ENCODE measurements at places on chromosomes 1 and 21.

DNA sequence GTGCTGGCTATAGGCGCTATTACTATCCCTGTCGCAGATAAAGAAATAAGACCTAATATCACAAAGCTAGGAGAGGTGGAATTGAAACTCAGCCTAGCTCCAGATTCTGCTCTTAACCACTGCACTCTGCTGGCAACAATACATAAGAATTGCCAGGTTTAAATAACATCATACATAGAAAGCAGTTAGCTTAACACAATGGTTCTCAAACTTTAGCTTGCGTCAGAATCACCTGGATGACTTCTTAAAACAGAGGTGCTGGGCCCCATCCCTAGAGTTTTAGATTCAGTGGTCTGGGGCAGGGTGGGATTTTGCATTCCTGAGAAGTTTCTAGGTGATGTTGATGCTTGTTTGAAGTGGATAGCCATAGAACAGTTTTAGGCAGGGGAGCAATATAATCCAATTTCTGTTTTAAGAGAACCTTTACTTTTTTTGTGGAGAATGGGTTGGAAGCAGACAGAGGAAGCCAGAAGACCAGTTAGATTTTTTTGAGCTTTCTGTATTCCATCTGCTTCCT, 1.1 kb upstream of the POMGNT1 start:
- DNase-seq = no peak

DNA sequence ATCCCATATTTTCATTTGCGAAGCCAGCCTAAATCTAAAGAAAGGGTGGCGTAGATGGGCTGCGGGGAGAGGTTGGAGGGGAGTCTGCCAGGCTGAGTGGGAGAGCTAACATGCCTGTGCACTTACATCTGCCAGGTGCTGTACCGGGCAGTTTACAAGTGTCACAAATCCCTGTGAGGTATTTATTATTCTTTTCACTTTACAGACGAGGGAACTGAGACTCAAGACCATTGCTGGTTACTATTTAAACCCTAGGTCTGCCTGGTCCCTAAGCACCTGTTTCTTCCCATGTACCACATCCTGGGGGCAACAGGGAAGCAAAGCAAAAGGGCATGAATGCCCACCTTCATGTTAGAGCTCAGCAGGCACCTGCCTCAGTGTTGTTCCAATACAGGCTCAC, 19.4 kb upstream of the EFNA1 start:
- DNase-seq = no peak

GRCh38 chr1:20446796-20447195, 39.2 kb downstream of the CAMK2N1 start:
- DNase-seq = no peak

DNA sequence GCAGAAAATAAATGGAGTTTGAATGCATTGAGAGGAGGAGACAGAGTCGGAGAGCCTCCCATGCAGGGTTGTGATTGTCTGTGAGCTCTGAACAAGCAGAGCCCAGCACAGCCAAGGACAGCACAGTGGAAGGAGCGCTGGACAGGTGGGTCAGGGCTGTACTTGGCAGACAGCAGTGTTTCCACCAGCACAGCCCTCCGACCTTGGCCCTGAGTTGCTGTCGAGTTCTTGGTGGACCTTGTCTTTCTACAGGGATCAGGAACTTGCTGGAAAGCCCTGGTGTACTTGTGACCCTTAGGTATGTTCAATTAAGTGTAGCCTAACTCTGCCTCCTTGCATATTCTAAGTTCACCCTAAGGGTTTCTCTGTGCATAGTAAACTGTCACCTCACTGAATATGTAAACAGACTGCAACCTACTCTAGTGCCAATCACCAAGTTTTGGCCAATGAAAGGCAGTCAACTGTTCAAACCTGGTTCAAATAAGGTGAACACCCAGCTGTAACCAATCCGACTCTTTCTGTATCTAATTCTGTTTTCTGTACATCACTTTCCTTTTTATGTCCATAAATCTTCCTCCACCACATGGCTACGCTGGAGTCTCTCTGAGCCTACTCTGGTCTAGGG, 86.6 kb upstream of the SLC25A33 start:
- DNase-seq = no peak

- DNase-seq = no peak
Observed at GRCh38 chr1:10186331-10187025, 23.9 kb upstream of the KIF1B start.

DNA sequence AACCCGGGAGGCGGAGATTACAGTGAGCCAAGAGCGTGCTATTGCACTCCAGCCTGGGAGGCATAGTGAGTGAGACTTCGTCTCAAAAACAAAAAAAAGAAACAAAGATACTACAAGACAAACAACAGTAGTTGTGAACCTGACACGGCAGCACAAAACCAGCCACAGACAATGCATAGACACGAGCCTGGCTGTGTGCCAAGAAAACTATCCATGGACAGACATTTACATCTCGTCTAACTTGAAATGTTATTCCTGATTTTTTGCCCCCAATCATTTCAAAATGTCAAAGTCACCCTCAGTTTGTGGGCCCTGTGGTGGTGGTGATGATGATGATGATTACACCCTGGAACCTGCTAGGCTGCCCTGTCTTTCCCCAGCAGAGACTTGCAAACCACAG, 6.3 kb downstream of the KLHL21 start:
- DNase-seq = no peak

DNA sequence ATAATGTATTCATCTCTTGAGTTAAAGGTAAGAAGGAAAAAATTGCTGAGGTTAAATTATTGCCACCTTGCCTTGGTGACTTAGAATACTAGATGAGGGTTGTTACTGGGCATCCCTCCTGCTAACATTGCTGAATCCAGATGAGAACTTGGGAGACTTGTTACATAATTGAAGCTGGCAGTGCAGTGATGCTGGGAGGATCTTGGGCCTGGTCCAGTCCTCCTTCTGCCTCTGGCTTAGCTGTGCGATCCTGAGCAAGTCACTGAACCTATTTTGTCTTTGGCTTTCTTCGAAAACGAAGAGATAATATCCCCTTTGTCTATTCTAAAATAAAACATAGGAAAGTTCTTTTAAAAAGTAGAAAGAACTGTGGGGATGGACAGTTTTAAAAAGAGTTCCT, 244.9 kb upstream of the NRIP1 start:
- no peak for DNase-seq

GRCh38 chr1:54945393-54945936, 35.0 kb upstream of the TMEM61 start:
- DNase-seq = no peak

GRCh38 chr1:72557446-72558049, 275.2 kb upstream of the NEGR1 start:
- no peak for DNase-seq

GRCh38 chr1:220915117-220915440, 35.8 kb downstream of the HLX start:
- DNase-seq = no peak

DNA sequence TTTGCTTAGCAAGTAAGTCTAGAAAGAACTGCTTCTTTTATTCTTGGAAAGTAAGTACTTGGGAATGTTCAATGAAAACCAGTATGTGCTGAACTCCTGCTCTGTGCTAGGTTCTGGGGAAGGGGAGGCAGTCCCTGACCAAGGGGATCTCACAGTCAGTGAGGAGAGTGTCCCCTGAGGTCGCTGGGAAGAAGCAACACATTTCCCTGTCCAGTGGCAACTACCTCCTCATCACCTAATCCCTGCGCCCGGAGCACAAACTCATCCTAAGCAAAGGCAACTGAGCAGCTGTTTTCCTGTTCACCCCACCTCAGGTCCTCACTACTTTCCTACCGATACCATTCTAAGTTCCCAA, 61.7 kb upstream of the ANGPTL1 start:
- DNase-seq = no peak

DNA sequence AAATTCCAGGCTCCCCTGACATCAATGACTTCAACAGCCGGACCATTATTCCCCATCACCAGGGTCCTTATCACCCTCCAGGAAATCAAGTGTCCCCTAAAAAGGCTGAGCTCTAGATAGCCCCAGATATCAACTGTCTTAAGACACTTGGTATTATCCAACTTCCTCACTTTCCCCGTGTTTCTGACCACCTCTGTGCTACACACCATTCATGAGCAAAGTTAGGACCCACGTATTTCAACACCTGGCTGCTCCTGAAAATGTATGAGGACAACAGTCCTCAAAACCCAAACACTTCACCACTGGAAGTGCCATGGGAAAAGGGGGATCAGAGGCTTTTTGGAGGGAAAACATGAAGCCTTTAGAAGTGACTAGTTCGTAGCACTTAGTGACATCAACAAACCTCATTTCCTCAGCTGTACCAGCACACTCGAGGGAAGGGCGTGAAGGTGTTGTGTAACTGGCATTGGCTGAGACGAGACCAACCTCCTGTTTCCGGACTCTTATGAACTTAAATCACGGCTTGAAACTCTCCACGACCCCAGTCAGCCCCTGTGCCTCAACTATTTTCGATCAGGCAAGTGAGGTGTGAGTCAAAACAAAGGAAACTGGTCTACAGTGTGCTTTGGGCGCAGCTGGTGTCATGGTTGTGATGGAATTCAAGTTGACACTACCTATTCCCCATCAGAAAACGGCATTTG, 4.1 kb upstream of the CHD5 start:
- DNase-seq = no peak

DNA sequence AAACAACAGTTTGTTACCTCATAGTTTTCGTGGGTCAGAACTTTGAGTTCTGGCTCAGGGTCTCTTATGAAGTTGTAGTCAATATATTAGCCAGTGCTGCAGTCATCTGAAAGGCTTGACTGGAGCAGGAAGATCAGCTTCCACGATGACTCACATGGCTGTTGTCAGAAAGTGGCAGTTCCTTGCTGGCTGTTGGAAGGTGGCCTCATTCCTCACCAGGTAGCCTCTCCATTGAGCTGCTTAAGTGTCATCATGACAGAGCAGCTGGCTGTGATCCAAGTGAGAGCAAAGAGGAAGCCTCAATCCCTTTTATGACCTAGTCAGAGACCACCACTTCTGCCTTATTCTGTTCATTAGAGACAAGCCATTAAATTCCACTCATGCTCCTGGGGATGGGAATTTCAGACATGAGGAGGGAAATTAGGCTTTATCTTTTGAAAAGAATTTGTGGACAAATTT, 5.6 kb downstream of the OSBPL9 start:
- no peak for DNase-seq

GRCh38 chr1:19044471-19044870, 88.0 kb upstream of the IFFO2 start:
- DNase-seq = no peak

GRCh38 chr1:182329471-182329870, 62.1 kb downstream of the GLUL start:
- no peak for DNase-seq

DNA sequence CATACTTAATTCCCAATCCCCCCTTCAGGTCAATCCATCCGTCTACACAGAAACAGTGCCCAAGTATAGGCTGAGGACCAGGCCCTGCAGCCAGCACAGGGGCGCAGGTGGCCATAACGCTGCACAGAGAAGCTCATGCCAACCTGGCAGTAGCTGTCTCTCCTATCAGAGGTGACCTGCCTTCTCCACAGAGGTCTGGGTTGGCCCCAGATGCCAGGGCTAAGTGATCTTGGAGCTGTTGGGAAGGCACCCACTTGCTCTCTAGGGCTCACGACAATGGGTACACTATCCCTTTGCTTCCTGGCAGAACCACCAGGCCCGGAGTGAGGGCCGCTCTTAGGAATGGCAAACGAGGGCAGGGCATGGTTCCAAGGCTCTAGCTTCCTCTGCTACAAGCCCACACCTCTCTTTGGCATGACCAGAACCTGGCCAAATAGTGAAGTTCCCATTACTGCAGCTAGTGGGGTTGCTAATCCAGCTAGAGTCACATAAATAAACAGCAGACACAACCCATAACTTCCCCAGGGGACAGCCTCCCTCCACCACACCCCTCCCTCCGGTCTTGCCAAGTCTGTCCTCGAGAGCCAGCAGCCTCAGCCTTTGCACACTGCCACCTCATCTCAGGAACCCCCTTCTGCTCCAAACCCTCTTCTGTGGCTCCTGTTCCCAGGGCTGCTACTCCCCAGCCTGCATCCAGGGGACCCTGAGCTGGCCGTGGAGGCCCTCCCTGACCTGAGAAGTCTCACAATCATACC, 113.0 kb downstream of the GLIS1 start:
- no peak for DNase-seq

GRCh38 chr1:36884029-36884701, 150.2 kb downstream of the GRIK3 start:
- no peak for DNase-seq

- DNase-seq = no peak
Observed at GRCh38 chr1:200302921-200303290, 106.9 kb downstream of the ZNF281 start.

- no peak for DNase-seq
Observed at GRCh38 chr1:11470912-11471311, 8.0 kb upstream of the DISP3 start.

- DNase-seq = no peak
Observed at GRCh38 chr1:53057127-53057526, 4.9 kb upstream of the PODN start.

GRCh38 chr1:818618-819291, 105.0 kb upstream of the SAMD11 start:
- no peak for DNase-seq

DNA sequence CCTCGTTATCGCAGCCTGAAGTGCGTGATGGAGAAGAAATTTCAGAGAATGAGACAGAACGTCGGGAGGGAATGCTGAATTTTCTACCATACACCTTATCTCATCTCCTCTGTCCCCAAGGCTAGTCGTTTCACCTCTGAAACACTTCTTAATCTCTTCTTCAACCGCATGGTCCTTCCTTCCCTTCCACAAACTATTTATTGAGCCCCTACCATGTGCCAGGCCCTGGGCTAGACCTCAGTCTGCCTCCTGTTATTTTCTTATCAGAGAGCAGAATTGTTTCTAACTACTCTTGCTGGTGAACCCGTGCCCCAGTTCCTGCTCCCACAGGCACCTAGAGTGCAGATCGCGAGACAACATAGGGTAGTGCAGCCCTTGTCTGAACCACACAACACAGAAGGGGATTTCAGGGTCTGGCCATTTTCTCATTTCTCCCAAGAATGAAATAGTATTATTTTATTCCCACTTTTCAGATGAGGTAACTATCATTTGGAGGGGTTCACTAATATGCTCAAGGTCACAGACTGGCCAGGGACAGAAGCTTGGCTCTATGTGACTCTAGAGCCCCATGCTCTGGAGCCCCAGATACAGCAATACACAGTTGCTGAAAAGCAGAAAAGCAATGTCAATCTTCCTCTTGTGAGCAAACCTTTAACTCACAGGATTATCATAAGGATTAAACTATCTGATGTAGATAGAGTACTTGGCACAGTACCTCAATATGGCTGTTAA, 598 bp upstream of the ADIPOR1 start:
- no peak for DNase-seq

Data from CD4-positive, alpha-beta T cell (primary cell).